ENCODE measurements at places on chromosomes 3 and 15.

DNA sequence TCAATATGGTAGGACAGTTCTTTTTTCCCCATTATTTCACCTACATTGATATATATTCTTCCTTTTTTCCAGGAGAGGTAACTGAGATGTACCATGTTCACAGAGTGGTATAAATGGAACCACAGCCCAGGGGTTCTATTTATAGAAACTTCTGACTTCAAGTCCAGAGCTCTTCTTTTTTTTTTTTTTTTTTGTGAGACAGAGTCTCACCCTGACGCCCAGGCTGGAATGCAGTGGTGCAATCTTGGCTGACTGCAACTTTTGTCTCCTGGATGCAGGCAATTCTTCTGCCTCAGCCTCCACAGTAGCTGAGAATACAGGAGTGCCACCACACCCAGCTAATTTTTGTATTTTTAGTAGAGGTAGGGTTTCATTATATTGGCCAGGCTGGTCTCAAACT lies 267.1 kb upstream of the TPRG1 start:
- DNase-seq = no peak

- no peak for DNase-seq
These were observed 5.2 kb upstream of the HHATL start for GRCh38 chr3:42707620-42708355.

DNA sequence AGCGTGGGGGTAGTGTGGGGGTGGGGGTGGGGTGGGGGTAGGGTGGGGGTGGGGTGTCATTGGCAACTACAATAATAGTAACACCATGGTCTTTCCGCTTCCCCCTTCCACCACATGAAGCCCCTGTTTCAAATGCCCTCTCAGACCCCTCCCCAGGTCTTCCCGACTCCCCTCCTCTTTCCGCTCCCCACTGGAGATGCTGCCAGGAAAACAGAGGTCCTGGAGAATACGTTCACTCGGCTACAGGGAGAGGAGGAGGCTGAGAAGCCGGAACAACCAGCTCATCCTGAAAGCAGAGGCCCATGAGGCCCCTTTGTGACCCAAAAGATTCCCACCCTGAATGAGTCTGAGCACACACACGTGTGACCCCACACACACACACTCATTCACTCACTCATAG lies 75.4 kb downstream of the CPN2 start:
- DNase-seq = no peak

- DNase-seq = no peak
These were observed 234.2 kb upstream of the MCTP2 start for GRCh38 chr15:93997071-93997658.

DNA sequence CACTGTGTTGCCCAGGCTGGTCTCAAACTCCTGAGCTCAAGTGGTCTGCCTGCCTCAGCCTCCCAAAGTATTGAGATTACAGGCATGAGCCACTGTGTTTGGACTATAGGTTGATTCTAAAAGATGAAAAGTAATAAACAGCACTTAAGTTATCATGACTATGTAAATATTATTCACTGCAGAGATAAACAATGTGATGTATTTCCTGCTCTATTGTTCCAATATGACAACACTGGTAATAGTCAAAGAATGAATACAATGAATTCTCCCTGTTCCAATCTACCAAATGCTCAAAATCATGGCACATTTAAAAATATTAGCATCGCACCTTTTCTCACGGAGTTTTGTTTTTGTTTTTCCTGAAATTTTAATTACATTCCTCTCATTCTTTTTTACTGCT lies 36.8 kb upstream of the TBL1XR1 start:
- no peak for DNase-seq

GRCh38 chr3:23055733-23056376 lies 147.3 kb upstream of the UBE2E2 start:
- no peak for DNase-seq

Data from effector CD4-positive, alpha-beta T cell (primary cell).